ENCODE measurements at places on chromosomes 7 and 10.

DNA sequence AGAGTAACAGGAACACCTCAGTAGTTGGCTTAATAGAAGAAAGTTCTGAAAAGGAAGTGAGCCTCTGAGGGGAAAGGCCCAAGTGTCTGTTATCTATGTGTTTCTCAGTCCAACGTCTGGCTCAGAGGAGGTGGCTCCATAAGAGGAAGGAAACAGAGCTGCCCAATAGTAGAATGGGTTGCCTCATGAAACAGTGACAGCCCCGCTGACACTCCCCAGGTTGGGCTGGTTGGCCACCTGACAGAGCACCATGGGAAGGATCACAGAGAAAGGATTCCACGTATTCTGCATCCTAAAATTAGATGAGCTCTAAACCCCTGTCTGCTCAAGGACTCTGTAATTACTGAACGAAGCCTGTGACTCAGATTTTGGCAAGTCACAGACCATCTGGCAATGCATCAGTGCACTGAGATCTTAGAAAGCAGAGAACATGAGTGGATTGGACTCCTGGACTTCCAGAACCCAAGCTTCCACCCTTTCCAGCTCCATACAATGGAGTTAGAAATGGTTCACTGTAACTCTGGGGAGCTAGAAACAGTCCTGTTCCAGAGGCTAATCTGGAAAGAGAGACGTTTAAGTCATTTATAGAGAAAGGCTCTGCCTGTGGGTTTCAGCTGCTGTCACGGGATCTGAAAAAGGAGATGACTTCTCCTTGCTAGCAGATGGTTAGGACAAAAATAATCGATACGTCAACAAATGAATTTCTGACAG, 2.9 kb downstream of the PKD2L1 start:
- DNase-seq = no peak

GRCh38 chr7:103382032-103382402, 34.6 kb downstream of the PSMC2 start:
- no peak for DNase-seq

GRCh38 chr7:146053492-146053891, 63.1 kb upstream of the CNTNAP2 start:
- DNase-seq = no peak

- DNase-seq = no peak
These were observed 177.7 kb downstream of the CUX1 start for GRCh38 chr7:101995121-101995520.

GRCh38 chr7:132319481-132319880, 256.8 kb downstream of the PLXNA4 start:
- DNase-seq = no peak

DNA sequence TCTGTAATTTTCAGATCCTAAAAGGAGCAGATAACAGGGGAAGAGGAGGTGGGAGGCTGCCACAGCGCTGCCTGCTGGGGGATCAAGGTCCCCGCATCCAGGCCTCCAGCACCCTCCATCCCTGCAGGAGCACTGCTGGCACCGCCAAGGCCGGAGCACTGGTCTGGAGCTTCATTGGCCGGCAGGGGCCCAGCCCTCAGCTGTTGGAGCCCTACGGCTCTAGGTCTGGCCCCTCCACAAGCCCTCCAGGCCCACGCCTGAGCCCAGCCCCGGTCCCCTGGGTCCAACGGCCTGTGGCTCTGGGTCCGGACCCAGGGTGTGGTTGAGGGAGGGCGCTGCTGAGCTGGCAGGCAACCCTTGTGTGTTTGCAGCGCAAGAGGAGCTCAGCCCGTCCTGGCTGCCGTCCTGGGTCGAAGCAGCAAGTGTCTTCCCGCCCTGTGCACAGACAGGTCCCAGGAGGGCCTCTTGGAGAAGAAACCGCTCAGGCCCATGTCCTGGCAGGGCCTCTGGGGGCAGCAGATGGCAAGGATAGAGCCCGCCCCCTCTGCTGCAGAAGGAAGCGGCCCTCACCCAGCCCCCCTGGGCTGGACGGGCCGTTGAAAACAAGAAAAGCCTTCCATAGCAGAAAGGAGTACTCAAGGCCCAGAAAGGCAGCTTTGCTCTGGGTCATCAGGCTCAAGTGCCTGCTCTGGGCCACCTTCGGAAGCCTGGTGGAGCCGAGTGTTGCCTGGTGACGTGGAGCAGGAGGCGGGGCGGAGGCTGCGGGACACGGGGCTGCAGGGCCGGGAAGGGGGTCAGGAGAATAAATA, 54.3 kb upstream of the TNRC18 start:
- peak; percentile 31 for DNase-seq

- no peak for DNase-seq
These were observed 60.4 kb downstream of the VIPR2 start for GRCh38 chr7:159084069-159084801.

DNA sequence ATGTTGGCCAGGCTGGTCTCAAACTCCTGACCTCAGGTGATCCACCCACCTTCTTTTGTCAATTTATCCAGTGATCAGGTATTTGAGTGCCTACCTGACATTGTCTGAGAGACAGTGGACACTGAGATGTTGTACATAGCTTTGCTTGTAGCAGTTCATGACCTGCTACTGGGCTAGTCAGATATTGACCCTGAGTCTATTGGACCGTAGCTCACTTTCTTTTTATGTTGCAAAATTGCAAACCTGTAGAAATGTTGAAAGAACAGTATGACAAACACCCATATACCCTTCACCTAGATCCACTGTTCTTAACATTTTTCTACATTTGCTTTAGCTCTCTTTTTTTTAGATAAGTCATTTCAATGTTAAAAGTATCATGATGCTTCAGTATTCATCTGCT, 410.4 kb upstream of the GALNT17 start:
- DNase-seq = no peak

- DNase-seq = no peak
These were observed 207.9 kb upstream of the PITRM1 start for GRCh38 chr10:3380406-3381050.

- DNase-seq = no peak
These were observed 7.3 kb downstream of the ITIH2 start for GRCh38 chr10:7710446-7710845.

DNA sequence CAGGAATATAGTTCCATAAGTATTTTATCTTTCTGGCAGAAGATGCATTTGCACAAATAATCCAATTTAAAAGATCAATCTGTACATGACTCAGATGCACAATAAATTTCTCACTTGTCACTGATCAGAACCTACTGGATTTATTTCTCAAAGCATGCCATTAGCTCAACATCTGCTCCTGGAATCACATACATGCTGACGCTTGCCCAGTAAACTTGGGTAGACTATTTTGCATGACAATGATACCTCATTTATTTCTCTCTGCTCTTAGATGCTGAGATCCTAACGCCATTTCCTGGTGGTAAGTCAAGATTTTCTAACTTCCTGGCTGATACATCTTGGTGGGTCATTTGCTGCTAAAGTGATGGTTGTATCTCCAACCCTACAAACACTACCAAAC, 33.8 kb upstream of the C10orf120 start:
- DNase-seq = no peak

DNA sequence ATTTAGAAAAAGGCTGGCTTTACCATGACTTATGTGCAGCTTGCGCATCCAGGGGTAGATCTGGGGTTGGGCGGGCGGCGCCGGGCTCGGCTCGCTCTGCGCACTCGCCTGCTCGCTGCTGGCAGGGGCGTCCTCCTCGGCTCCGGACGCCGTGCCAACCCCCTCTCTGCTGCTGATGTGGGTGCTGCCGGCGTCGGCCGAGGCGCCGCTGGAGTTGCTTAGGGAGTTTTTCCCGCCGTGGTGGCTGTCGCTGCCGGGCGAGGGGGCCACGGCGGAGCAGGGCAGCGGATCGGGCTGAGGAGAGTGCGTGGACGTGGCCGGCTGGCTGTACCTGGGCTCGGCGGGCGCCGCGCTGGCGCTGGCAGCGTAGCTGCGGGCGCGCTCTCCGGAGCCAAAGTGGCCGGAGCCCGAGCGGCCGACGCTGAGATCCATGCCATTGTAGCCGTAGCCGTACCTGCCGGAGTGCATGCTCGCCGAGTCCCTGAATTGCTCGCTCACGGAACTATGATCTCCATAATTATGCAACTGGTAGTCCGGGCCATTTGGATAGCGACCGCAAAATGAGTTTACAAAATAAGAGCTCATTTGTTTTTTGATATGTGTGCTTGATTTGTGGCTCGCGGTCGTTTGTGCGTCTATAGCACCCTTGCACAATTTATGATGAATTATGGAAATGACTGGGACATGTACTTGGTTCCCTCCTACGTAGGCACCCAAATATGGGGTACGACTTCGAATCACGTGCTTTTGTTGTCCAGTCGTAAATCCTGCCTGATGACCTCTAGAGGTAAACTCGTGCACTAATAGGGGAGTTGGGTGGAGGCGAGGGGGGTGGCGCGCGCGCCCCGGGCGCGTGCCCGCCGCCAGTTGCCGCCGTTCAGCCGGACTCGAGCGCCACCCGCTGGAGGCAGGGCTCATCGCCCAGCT, at the start of gene HOXA5:
HOXA5 (minus strand) TSS at position 659 of the 927 bp plus-strand sequence; CDS start at position 585, 74 bp downstream.
- no peak for DNase-seq

- DNase-seq = no peak
These were observed 11.7 kb downstream of the TMEM184A start for GRCh38 chr7:1544178-1544895.

DNA sequence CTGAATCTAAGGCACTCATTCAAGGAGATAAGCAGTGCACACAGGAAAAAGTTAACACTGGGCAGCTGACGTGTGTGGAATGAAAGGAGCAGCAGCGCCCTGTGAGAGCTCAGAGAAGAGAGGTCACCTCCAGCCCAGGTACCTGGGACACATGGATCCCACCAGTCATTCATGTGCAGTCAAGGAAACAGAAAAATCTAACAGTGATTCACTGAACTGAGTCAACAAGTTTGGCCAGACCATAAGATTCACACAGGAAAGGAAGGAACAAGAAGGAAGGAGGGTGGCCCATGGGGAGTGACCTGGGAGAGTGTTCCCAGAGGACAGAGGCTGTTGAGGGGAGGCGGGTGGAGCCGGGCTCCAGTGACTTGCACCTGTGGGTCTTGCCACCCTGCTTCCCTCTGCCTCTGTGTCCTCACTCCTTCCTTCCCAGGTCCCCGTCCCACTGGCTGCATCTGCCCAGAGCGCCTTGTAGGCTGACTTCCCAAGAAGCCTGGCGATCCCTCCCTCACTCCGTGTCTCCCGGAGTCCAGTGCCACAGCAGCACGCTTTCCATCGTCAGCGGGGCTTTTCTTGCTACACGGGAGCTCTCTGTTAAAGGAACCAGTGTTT, 27.7 kb downstream of the RNF32 start:
- no peak for DNase-seq

DNA sequence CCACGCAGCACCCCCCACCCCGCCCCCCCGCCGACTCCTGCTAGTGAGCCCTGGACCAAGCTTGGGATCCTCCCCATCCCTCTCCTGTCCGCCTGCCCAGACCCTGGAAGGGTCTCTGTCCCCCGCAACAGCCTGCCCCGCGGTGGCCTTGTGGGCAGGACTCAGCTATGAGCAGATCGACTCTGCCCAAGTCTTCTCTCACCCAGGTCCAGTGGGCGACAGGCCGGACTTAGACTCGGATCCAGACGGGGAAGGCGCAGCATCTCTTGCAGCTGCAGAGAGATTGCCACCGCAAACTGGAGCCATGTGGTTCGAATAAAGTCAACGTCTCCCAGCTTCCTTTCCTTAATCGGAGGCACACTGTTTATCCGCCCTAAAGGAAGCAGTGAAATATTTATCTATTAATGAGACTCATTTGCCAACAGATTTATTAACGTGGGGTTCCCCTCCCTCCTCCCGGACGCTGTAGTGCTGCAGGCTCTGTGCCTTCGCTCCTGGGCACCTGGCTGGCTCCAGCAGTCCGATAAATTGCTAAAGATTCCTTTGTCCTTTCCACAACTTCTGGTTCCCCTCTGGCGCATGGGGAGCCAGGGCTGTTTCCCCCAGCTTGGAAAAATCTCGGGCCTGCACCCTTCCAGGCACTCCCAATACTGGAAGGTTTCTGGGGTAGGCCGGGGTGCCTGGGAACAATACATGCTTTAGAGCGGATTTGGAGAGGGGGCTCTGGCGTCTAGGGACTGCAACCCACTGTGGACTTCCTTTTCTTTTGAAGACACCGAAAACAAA, 634 bp upstream of the HOXA7 start:
- no peak for DNase-seq

Data from NCI-H1436 treated with DMSO at 0.1 percent for 48 hours (cell line).